ENCODE measurements at places on chromosomes 1 and 21.

GRCh38 chr1:154765970-154766369 is 104.1 kb downstream of the KCNN3 start:
- DNase-seq = no peak

DNA sequence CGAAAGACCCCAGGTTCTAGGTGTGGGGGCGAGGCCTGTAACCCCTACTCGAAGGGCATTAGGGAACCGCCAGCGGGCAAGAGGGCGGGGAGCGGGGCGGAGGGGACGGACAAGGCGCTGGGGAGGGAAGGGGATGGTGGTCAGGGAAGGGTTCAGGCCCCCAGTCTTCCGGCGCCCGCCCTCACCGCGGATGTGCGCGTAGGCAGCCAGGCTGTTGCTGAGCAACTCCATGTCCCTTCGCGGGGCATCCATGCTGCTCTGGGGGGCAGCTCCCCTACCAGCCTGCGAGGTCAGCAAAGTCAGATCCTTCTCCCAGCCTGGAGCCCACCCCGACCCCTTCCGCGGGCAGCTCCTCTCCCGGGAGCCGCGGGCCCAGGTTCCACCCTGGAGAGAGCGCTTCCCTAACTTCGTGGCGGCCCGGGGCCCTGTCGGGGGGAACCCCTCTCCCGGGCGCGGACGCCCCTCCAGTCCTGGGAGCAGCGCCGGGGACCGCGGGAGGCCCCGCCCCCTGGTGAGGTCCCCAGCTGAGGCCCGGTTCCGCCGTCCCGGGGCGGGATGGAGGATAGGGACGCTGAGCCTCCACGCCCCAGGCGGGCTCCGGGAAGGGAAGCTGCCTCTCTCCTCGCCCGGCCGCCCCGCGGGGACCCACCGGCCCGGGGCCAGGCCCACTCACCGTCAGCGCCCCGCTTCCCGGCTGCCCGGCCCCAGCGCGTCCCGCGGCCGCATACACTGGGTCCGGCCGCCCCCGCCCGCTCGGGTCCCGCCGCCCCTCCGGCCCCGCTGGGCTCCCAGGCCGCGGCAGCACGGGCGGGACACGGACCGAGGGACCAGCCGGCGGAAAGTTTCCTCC is 434 bp downstream of the EVA1B start:
- DNase-seq = no peak

- DNase-seq = no peak
These were observed 201.3 kb upstream of the HMCN1 start for GRCh38 chr1:185532856-185533255.

GRCh38 chr21:38800924-38801744 is 4.6 kb upstream of the ETS2 start:
- no peak for DNase-seq

DNA sequence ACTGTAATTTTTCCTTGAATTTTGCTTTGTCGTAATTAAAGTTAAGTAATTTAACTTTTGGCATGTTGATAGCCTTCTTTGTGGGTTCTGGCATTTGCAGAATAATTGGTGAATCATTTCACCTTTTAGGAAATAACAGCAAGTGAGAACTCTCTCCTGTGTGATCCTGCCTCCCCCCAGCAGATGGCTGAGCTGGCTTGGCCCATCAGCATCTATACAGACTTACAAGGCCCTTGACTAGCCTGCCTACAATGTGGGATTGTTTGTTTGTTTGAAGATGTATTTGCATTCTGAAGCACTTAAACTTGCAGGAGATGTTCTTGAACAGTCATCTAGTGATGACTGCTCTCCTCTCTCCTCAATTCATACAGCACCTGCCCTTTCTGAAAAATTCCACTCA is 55.9 kb downstream of the MACO1 start:
- DNase-seq = no peak

DNA sequence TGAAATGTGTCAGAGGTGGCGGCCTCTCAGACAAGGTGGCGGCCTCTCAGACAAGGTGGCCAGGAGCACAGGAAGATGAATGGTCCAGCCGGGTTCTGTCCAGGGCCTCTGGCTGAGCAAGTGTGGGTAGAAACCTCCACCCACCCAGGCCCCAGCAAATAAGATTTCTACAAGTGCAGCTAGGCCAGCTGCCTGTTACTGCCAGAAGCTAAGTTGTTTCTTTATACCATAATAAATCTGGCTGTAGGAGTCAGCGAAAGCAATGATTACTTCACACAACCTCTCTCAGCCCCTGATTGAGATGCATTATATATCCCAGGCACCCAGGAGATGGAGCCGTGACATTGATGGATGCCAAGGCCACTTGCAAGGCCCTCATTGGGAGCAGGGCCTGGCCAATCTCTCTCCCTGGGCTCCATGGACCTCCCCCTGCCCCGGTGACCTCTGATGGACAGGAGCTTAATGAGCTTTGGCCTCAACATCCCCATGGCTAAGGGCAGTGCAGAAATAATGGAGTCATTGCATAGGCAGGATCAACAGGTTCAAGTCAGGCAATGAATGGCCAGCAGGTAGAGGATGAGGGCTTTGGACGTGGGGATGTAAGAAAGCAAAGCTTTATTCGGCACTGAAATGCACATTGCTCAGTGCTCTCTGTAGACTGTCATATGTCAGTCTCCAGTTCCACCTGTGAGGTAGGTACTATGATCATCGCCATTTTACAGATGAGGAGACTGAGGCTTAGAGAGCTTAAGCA is 92.9 kb downstream of the PTPRU start:
- no peak for DNase-seq

DNA sequence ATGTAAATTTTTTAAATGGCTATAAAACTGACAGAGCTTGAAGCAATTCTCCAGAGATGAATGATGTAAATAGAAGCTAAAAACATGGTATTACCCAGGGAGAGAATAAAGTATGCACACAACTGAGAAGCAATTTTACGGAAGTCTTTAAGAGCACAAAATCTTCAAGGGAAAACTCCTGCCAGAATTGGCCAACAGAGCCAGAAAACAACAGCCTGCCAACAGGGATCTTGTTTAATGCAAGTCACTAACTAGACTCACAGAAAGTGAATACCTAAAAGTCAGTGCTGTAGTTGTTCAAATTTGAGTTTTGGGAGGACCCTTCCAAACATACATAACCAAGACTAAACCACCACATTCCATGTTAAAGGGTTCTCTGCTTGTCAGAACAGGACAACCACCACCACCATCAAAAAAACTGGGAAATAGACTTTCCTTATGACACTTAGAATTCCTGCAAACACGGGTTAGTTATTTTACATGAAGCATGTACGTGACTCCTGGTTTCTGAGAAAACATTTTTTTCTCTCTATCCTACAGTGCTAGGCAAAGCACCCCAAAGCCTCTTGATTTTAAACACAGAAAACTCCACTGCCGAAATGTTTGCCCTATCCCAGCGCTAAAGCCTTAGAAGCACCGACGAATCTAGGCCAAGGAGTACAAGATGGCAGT is 1.6 kb downstream of the EPS15 start:
- no peak for DNase-seq

- DNase-seq = no peak
These were observed 138.0 kb downstream of the PLXNA2 start for GRCh38 chr1:208106218-208106617.

- no peak for DNase-seq
These were observed 8.8 kb upstream of the AHCYL1 start for GRCh38 chr1:109975718-109976117.

All from nucleus accumbens (tissue), 56 donors.